ENCODE measurements at places on chromosomes 13 and 19. TPM values are rescaled to one million over a fixed set of nuclear protein-coding genes. Genes with fewer than 3 reads are reported as not detected.

The RGL3 gene
- total RNA-seq = 8.2 TPM

The SYCN gene
- total RNA-seq = not detected

The ZNF91 gene
- 74.0 TPM for total RNA-seq

The PNMA8A gene
- 3.5 TPM for total RNA-seq

The PRODH2 gene
- not detected for total RNA-seq

The SRRM5 gene
- not detected for total RNA-seq

The LIM2 gene
- total RNA-seq = not detected

The ZNF546 gene
- total RNA-seq = 11.8 TPM

The CCDC169 gene
- 0.36 TPM for total RNA-seq

The JSRP1 gene
- not detected for total RNA-seq

The C19orf73 gene
- 2.5 TPM for total RNA-seq

The FUT1 gene
- 6.1 TPM for total RNA-seq

The PDE4C gene
- total RNA-seq = 0.12 TPM

The EFNB2 gene
- total RNA-seq = 47.3 TPM

The FCGBP gene
- 12.5 TPM for total RNA-seq

The TRPM4 gene
- total RNA-seq = 9.4 TPM

The CGB3 gene
- total RNA-seq = not detected

The STOML3 gene
- total RNA-seq = not detected

The APC2 gene
- not detected for total RNA-seq

The CBY2 gene
- not detected for total RNA-seq

The ZNF582 gene
- total RNA-seq = 5.2 TPM

The ZNF324B gene
- 8.5 TPM for total RNA-seq

The ZNF471 gene
- total RNA-seq = 5.4 TPM

The RETN gene
- total RNA-seq = 1.6 TPM

The THSD8 gene
- not detected for total RNA-seq

The MEIOSIN gene
- not detected for total RNA-seq

The IGFL1 gene
- not detected for total RNA-seq

The C13orf42 gene
- not detected for total RNA-seq

The OLFM4 gene
- total RNA-seq = 0.09 TPM

The CASP14 gene
- total RNA-seq = not detected

The UBE2M gene
- total RNA-seq = 22.5 TPM

The GFY gene
- total RNA-seq = not detected

The DUXA gene
- total RNA-seq = not detected

The ERICH6B gene
- total RNA-seq = not detected

The DBP gene
- total RNA-seq = 3.0 TPM

The QPCTL gene
- 5.8 TPM for total RNA-seq

The CYP2A6 gene
- total RNA-seq = not detected

The CYP4F2 gene
- not detected for total RNA-seq

The SETDB2 gene
- 5.6 TPM for total RNA-seq

The LENG9 gene
- 9.1 TPM for total RNA-seq

The ONECUT3 gene
- total RNA-seq = not detected

The KLK4 gene
- total RNA-seq = not detected

The CCDC122 gene
- 2.1 TPM for total RNA-seq

The PIH1D1 gene
- 52.7 TPM for total RNA-seq

The CALR gene
- 367 TPM for total RNA-seq

The TMEM238 gene
- not detected for total RNA-seq

The MAB21L1 gene
- total RNA-seq = 0.37 TPM

The CDK8 gene
- total RNA-seq = 16.6 TPM

The NLRP4 gene
- not detected for total RNA-seq

The FFAR3 gene
- total RNA-seq = 2.9 TPM

The TEX26 gene
- 0.36 TPM for total RNA-seq
